Fibroblast of skin of left biceps (primary cell): ENCODE measurements at places on chromosomes 16 and 17.

- DNase-seq: no peak
These were observed 12.3 kb upstream of the SLC38A8 start for GRCh38 chr16:84054916-84055315.

DNA sequence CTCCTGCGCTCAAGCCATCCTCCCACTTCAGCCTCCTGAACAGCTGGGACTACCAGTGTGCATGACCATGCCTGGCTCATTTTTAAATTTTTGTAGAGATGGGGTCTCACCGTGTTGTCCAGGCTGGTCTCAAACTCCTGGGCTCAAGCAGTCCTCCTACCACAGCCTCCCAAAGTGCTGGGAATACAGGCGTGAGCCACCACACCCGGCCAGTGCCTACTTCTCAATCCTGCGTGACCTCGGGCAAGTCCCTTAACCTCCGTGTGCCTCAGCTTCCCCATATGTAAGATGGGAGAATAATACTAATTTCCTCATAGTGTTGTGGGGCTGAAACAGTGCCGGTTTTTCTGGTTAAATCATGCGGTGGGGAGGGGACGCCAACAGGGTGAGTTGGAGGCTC, 143.5 kb upstream of the CIBAR2 start:
- DNase-seq: no peak

GRCh38 chr16:61432421-61432820, 603.8 kb downstream of the CDH8 start:
- DNase-seq: no peak

- DNase-seq: no peak
These were observed 18.0 kb upstream of the ZNF629 start for GRCh38 chr16:30805056-30805369.

DNA sequence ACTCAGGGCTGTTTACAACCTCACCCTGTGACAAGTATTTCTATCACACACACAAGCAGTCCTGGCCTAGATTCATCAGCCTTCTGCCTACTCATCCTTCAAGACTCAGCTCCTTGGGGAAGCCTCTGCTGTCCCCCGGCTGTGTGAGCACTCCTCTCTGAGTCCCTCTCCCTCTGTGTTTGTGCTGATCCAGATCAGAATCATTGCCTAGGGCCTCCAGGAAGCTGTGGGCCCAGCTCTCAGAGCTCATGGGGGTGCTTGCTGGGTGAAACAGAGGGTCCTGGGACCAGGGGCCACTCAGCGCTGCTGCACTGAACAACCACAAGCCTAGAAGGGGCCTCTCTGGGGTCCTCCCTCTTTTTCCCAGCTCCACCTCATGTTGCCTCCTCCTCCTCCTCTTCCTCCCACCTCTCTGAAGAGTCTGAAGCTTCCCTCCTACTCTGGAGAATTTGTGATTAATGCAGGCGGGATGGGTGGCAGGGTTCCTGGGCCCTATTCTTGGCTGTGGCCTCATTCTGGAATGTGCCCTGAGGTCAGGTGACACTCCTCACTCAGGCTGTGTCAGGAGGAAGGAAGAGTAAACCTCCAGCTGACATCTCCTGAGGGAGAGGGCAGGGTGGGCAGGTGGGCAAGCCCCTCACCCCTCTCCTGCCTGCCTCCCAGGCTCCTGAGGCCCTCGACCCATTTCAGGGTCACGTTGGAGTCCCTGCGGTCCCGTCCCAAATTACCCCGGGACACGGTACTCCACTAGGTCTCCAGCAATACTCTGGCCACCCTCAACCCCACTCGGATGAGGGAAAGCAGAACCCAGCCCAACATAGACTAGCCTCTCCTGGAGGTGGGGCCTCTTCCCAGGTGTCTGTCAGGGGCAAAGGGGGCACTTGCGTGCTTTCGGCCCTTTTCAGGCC, 10.1 kb downstream of the WFIKKN2 start:
- no peak for DNase-seq
